ENCODE measurements at places on chromosomes 2 and 18.
A peak's percentile ranks its signal among the peaks of the same experiment; 100 is the strongest.

DNA sequence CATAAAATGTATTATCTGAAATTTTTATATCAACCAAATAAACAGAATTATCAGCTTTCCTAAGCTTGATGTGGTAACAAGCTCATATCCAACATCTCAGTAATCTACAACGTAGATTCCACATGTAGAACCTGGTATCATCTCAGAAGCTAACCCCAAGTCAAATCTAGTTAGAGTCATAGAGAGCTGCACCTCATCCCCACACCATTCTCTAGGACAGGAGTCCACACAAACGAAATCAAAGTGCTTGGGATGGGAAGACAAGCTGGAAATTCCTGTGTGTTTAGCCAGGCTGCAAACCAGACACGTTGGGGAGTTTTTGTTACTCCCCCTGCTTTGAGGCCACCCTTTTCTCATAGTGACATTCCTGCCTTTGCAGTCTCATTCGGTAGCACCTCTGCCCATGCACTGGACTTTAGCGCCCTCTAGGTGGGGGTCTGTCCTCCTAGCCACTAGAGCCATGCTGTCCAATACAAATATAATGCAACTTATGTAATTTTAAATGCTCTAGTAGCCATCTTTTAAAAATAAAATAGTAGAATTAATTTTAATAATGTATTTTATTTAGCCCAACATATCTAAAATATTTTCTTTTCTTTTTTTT, 28.1 kb upstream of the SATB2 start:
- peak; percentile 79 for DNase-seq

DNA sequence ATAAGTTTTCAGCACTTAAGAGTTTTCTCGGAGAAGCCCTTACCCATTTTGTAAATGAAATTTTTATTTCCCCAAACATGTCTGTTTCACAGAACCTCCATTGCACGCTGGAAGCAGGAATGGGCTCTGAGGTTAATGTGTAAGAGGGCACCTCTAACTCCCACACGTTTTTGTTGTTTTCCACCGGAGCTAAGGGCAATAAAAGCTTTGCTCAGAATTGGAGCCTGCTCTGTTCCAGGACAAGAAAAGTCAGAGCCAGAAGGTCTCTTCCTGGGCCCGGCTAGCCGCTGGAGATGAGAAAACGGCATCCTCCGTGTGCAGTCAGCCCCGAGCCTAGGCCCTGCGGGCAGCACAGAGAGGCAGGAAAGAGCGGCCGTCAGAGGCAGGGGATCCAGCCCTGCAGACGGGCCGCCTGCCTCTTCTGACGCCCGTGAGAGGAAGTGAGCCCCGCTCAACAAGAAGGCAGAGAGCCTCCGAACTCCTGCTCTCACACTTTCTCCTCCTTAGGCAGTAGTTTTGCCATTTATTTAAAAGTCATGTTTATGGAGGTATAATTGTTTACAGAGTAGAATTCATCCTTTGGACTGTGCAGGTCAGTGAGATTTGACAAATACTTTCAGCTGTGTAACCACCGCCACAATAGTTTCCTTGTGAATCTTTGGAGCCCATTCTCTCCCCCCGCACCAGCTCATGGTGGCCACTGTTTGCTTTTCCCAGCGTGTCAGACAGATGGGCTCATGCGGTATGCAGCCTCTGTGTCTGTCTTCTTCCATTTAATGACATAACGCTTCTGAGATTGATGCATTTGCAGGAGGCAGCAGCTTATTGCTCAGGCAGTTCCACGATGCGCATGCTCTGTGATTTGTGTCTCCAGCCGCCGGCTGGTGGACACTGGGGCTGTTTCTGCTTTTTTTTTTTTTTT, 117.3 kb downstream of the GALR1 start:
- peak; percentile 64 for DNase-seq

DNA sequence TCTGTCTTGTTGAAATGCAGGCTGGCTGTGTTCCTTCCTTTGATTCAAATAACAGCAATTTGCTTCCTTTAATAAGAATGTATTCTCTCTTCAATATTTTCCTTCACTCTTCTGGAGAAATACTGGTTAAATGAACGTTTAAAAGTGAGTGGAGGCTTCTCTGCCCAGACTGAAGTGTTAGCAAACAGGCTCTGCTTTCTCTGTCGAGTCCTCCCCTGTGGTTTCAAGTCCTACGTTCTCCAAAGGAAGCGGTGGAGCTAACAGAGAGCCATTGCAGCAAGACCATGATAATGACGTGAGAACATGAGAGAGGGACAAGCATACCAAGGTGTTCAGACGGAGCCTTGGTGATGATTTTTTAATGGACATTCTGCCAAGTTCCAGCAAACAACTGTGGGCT, 26.2 kb upstream of the PID1 start:
- DNase-seq, result no peak

GRCh38 chr2:188726626-188727247, 247.4 kb upstream of the COL3A1 start:
- DNase-seq, result no peak

DNA sequence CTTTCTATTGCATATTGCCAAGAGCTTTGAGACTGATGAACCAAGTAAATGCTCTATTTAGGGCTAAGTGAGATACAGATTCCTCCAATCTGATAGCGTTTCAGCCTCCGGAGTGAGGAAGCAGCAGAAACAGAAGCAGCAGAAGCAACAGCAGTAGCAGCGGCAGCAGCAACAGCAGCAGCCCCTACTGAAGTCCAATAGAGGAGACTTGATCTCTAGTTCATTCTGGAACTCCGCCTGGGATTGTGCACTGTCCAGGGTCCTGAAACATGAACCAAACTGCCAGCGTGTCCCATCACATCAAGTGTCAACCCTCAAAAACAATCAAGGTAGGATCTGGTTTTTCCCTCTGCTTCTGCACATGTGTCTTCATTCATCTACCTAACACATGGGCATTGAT, at the start of gene DPP10:
Gene DPP10, plus strand, starts transcription at position 132 of the 400 bp plus-strand sequence.
- DNase-seq, result no peak

- no peak for DNase-seq
Observed at GRCh38 chr2:3627500-3628100, 30.4 kb upstream of the ALLC start.

DNA sequence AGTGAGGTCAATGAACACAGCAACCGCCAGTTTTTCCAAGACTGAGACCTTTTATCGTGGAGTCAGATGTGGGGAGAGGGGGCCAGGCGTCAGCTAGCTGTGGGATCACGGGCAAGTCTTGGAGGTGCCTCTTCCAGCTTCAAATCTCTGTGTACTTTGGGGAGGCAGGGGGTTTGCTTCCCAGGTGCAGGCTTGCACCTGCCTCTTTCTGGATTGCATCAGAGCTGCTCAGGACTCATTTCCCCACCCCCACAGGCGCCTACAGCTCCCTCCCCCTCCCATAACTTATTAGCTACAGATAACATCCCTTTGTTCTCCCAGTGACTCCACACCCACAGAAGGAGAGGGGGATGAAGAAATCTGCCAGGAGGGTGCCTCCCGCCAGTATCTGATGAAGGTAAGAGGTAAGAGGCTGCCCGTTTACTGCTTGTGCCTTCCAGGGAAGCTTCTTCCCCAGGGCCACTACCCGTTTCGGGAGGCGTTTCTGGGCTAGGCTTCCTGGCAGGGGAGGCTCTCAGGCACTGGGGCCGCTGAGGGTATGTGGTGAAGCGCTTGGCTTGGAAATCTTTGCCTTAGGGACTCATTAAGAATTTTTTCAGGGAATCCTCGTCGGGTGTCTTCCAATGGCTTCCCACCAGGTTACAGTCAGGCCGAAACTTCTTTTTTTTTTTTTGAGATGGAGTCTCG, 18.8 kb upstream of the MRPL33 start:
- DNase-seq, result no peak

- DNase-seq, result peak; percentile 69
Observed at GRCh38 chr2:8315531-8316165, 366.2 kb upstream of the ID2 start.

- DNase-seq, result no peak
Observed at GRCh38 chr2:236190674-236191073, 22.5 kb upstream of the GBX2 start.
